OCI-M1 (cell line): ENCODE measurements at places on chromosomes 5 and 9.

- DNase-seq = peak; percentile 57
These were observed 31.5 kb upstream of the DENND4C start for GRCh38 chr9:19199012-19199411.

DNA sequence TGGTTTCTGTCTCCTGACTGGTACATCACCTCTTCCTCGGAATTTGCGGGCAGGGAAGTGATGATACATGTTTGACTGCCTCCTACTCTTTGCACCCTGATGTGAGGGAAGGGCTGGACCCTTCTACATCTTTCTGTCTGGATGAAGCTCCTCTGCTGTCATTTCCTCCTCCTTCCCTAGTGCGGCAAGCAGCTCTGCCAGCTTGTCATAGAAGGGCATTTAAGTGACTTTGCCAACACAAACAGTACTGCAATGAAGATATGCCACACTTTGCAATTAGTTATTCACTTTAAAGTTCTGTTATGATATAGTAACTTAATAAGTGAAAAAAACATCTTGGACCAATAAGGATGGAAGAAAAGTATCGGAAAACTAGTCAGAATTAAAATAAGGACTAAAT is 48.5 kb upstream of the ABL1 start:
- no peak for DNase-seq

DNA sequence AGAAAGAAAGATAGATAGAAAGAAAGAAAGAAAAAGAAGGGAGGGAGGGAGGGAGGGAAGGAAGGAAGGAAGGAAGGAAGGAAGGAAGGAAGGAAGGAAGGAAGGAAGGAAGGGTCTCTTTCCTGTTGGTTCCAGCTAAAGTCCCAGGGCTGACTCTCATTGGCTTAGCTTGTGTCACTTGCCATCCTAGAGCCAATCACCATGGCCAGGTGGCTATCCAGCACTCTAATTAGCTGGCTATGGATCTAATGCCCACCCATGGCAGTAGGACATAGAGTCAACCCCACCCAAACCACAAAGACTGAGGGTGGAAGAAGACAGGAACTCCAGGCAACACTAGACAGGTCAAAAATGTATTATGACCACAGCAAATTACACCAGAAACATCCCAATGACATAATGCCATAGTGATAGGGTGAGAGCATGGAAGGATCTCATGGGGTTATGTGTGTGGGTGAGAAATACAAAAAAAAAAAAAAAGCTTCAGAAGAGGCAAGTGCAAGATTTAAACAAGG is 10.8 kb upstream of the CPLX2 start:
- no peak for DNase-seq

DNA sequence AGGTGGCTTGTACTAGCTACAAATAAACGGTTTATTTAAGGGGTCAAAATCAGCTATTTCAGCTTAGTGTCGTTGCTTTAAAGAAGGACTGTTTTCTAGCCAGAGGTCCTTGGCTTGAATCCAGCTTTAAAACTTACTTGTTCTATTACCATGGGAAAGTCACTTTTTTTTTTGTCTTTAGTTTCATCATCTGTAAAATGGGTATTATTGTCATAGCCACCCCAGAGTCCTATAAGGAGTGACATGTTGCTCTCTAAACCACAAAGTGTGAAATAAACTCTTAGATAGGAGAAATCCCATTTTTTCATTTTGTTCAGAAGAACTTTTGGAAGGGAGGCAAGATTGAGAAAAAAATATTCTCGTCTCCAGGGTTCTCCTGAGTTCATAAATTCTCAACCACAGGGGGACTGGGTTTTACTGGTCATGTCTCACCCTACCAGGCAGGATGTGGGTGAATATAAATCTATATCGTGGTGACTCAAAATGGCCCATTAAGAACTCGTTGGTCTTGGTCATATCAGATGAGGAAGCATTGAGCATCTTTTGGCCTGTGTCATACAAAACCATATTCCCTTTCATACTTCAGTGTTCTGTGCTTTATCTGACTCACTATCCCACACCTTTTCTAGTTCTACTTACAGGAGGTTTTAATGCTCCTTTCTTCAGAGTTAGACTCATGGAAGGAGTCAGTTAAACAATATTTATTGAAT is 202.7 kb upstream of the NR3C1 start:
- peak; percentile 10 for DNase-seq

DNA sequence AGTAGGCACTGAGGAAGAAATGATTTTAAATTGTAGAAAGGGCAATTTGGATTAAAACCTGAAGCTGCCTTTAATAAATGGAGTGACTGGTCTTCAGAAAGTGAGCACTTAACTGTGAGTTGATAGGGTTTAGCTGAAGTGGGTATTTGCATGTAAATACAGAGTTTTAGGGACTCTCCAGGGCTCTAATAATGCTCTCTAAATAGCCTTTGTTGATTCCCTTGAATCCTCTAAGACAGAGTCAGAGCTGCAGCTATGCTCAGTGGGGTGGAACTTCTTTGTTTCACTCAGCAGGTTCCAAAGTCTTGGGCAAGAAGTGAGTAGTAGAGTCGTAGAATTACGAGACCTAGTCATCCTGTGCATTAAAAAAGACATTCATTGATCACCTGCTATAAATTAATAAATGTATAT is 21.4 kb downstream of the GLRA1 start:
- no peak for DNase-seq

DNA sequence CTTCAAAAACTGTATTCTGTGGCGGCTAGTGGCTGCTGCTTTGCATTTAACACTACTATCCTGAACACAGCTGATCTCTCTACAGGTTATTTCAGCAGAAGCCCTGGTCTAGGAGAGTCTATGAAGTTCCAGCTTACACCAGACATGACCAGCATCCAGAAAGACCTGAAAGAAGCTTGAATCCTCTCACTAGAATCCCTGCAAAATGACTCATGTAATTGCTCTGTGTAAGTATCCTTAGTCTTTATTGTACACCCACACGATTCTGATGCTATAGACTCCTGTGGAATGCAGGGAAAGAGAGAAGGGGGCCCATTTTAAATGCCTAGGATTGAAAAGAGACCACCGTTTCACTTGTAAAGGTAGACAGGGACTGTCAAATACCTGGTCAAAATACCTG is 859 bp upstream of the GRIA1 start:
- no peak for DNase-seq

DNA sequence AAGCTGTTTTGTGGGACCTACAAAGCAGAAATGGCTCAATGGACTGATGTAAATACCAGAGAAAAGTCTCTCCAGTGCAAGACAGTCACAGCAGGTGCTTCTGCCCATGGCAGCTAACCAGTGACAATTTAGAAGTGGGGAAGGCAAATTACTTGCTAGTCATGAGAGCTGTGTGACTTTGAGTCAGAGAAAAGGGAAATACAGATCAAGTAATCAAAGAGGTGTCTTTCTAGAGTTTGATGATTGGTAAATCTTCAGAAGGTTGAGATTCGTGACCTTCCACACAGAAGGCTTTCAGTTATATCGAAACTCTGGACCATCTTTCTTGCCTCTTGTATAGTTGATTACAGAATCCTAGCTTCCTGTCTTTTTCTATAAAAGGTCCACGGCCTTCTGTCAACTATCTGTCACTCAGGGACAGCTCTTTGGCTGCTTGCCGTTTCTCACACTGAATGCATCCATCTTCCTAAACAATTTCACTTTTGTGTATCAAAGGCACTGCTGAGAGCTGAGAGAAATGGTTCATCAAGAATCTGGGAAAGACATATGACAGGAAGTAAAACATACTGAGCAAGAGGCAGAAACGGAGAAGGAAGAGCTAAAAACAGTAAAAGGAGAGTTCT is 993.9 kb upstream of the ACO1 start:
- peak; percentile 4 for DNase-seq
